ENCODE measurements at places on chromosomes 1 and 21. TPM values are rescaled to one million over a fixed set of nuclear protein-coding genes. Genes with fewer than 3 reads are reported as not detected.

CDC7 gene
- total RNA-seq: 27.4 TPM

DNA sequence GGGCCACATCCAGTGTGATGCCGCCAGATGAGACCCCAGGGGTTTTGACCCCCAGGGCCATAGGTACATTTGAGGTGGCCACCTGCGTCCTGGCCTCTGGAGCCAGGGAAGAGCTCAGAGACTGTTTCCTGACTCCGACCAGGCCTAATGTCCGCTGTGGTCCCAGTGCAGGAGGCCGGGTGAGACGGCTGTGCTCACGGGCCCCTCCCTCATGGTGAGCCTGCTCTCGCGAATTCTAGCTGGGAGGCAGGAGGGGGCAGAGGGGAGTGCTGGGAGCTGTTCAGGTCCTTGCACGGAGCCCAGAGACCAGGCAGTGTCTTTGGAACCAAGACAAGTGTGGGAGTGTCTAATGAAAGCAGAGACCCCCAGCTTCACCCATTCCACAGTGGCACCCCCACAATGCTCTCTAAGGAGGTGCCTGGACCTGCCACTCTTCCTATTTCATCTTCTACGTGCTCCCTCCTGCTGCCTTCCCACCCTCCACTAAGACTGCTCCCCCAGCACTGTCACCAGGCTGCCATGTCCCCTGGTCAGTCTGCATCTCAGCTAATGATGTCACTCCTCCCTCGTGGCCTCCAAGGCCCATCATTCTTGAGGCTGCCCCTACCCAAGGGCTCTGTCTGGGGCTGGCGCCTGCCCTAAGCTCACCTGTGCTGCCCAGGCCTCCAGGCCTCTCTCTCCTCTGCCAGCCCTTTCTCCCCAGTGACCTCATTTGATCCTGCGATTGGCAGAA lies 256.3 kb upstream of the C1orf174 start:
- no peak overlapping the region for H3K27ac ChIP-seq
- no peaks in the 10 kb centered on the region for H3K27me3 ChIP-seq
- no peak overlapping the region for H3K4me3 ChIP-seq
- no peaks in the 10 kb centered on the region for H3K4me1 ChIP-seq
- no peak for DNase-seq
- H3K36me3 ChIP-seq: no peaks in the 10 kb centered on the region

DNA sequence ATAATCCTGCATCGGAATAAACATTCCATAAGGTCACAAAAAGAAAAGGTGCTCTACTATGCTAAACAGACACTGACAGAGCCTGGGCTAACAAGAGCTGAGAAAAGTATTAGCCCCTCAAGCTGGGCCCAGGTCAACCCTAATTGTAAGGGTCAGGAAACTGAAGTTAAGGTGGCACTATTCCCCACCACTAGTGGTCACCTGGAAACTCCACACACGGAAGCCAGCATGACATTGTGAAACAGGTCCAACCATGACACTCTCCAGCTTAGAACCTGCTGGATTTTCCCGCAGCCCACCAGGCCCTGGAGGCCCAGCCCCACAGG lies 1.2 kb downstream of the PTTG1IP start:
- no peaks in the 10 kb centered on the region for H3K27me3 ChIP-seq
- H3K4me1 ChIP-seq: peaks cover 61% of the 10 kb centered on the region
- H3K36me3 ChIP-seq: peaks cover 17% of the 10 kb centered on the region
- peak overlapping the region; percentile 57 for H3K27ac ChIP-seq
- no peak for DNase-seq

GRCh38 chr1:201608635-201609395 lies 69.9 kb downstream of the NAV1 start:
- no peak overlapping the region for H3K27ac ChIP-seq
- no peak for DNase-seq
- H3K27me3 ChIP-seq: no peaks in the 10 kb centered on the region
- H3K4me3 ChIP-seq: no peak overlapping the region

DNA sequence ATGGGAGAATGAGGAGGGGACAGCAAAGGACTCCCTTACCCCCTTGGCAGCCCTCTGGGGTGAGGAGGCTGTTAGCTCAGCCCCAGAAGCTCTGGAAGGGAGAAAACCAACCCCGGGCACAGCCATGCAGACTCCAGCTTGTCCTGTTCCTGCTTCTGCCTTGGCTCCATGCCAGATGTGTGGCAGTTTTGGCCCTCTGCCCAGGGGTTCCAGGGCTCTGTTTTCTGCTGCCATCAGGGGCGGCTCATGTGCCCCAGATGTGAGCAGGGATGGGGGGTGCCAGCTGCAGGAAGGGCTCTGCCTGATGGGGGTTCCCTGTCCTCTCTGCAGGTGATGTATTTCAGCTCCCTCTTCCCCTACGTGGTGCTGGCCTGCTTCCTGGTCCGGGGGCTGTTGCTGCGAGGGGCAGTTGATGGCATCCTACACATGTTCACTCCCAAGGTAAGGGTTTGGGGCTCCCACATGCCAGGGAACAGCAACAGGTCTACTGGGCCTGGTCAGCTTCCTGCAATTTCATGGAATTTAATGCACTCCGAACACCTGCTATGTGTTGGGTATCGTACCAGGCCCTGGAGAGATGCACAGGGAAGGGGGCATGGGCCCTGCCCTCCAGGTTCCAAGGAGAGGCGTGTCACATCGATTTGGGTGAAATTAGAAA lies 26.1 kb downstream of the SLC6A17 start:
- H3K27ac ChIP-seq: no peak overlapping the region
- DNase-seq: no peak
- H3K36me3 ChIP-seq: no peaks in the 10 kb centered on the region

- no peak overlapping the region for H3K4me3 ChIP-seq
- peaks cover 38% of the 10 kb centered on the region for H3K27me3 ChIP-seq
- DNase-seq: no peak
- no peak overlapping the region for H3K27ac ChIP-seq
- H3K36me3 ChIP-seq: no peaks in the 10 kb centered on the region
These were observed 2.2 kb upstream of the IL20 start for GRCh38 chr1:206863266-206863665.
